ENCODE measurements at places on chromosomes 7 and 10. TPM values are rescaled to one million over a fixed set of nuclear protein-coding genes. Genes with fewer than 3 reads are reported as not detected.

Gene KLF6
- 680 TPM for polyA plus RNA-seq

Gene HOXA7
- polyA plus RNA-seq, result not detected

Gene PNLIP
- polyA plus RNA-seq, result not detected

Gene HOXA2
- polyA plus RNA-seq, result 0.31 TPM

Gene SDK1
- not detected for polyA plus RNA-seq

Gene LOXL4
- polyA plus RNA-seq, result 0.10 TPM

Gene CDHR3
- 8.5 TPM for polyA plus RNA-seq

Gene INA
- polyA plus RNA-seq, result not detected

Gene WAC
- 87.1 TPM for polyA plus RNA-seq

Gene AMZ1
- 1.4 TPM for polyA plus RNA-seq

Gene AKR1C4
- not detected for polyA plus RNA-seq

Gene GNAT3
- polyA plus RNA-seq, result not detected

Gene CCDC71L
- 4.4 TPM for polyA plus RNA-seq

Gene SMC3
- 68.9 TPM for polyA plus RNA-seq

Gene GPRIN2
- not detected for polyA plus RNA-seq

Gene MET
- polyA plus RNA-seq, result not detected

Gene PLAU
- not detected for polyA plus RNA-seq

Gene GRID2IP
- not detected for polyA plus RNA-seq

Gene HOXA1
- polyA plus RNA-seq, result 0.85 TPM

Gene WDR86
- not detected for polyA plus RNA-seq

Gene TMEM26
- polyA plus RNA-seq, result not detected

Gene FAM13C
- polyA plus RNA-seq, result not detected

Gene C7orf57
- polyA plus RNA-seq, result not detected

Gene PAX2
- polyA plus RNA-seq, result not detected

Gene CFAP46
- not detected for polyA plus RNA-seq

Gene PHYH
- polyA plus RNA-seq, result 10.2 TPM

All from CD4-positive, CD25-positive, alpha-beta regulatory T cell (primary cell).